Breast epithelium (tissue), 4 donors: ENCODE measurements at places on chromosomes 4 and X. TPM values are rescaled to one million over a fixed set of nuclear protein-coding genes. Genes with fewer than 3 reads are reported as not detected.

The CYLC1 gene
- total RNA-seq, result not detected

The MAGEA8 gene
- not detected for total RNA-seq

The ASB12 gene
- total RNA-seq, result not detected

The PLA2G12A gene
- 23.7 TPM for total RNA-seq

GRCh38 chr4:69823048-69823447 lies 36.9 kb downstream of the SULT1E1 start:
- no peak for DNase-seq

- DNase-seq, result peak; percentile 59
These were observed 825 bp upstream of the RASGEF1B start for GRCh38 chr4:81472281-81473182.

GRCh38 chr4:79081973-79082372 lies 142.7 kb upstream of the PAQR3 start:
- DNase-seq, result no peak

GRCh38 chr4:5571646-5572045 lies 136.7 kb downstream of the EVC2 start:
- no peak for DNase-seq

DNA sequence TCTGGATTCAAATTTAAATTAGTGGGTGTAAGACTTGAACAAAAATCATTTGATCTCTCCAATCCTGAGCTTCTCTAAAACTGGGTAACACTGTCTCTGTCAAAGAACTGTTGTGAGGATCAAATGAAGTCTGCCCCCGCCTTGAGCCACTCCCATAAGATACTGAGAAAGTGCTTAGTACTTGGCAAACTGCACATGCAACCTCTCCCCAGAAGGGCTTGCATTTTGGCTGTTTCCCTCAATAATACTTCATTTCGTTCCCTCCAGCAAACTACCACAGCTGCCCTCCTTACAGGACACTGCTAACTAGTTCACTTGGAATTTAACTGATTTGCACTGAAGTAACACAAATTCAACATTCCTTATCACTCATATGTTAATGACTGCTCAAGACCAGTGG lies 79.8 kb downstream of the APBB2 start:
- DNase-seq, result no peak

DNA sequence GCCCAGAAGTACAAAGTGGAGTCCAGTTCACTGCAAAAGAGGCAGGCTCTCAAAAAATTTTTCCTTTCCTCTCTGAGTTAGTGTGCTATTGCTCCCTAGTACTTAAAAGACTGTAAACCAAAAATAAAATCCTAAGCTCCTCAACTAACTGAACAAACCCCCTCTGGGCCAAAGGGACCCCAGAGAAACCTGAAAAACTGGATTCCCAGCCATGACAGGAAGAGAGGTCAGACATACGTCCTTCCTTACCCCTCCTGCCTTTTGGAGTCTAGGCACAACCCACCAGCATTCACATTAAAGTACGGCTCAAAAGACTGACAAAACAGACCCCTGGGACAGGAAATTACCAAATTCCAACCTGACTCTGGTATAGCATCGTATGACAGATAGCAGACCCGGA lies 957.9 kb upstream of the PRKX start:
- no peak for DNase-seq

- no peak for DNase-seq
These were observed 3.8 kb upstream of the MMGT1 start for GRCh38 chrX:135977611-135978010.

GRCh38 chr4:179196511-179196910 lies 1754.3 kb upstream of the AGA start:
- DNase-seq, result no peak

- no peak for DNase-seq
These were observed 214.1 kb downstream of the BCOR start for GRCh38 chrX:39883666-39884065.

DNA sequence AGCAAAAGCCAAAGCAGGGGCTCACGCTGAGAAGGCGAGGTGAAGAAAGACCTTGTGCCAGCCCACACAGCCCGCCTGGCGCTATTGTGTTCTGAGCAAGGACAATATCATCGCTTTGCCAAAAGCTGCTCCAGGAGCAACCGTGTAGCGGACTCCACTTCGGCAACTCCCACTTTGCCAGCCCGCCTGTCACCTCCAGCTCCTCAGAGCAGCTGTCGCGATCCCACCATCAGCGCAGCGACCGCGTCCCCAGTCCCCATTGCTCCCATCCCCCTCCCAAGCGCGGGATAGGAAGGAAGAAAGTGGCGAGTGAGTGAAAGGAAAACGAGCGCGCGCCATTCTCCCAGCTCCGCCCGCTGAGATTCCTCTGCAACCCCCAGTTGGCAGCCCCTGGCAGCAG lies 759 bp downstream of the ZC4H2 start:
- DNase-seq, result no peak

DNA sequence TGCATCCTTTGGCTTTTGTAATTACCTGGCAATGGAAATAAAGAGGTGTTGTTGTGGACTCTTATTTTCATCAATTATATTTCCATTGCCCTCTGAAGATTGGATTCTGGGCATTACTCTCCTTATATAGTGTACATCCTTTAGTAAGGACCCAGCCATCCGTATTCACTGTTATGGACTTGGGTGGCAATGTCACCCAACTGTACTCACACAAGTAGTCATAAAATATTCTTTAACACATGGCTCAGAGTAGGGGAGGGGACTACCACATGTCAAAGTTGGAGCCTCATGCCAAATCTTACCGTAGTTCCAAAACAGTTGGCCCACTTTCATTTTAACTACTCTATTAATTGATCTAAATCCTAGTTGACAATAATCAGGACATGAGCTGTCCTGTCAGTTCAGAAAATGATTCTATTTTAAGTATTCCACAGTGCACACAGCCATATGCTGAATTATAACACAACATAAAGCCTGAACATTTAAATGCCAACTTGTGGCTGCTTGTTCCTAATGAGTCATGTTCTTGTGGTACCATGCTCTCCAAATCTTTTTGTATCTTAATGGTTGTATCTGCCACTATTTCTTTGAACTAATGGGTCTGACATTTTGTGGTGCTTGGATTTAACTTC lies 4.9 kb downstream of the FRAS1 start:
- DNase-seq, result no peak

- DNase-seq, result peak; percentile 67
These were observed 719 bp downstream of the USO1 start for GRCh38 chr4:75724867-75725724.
